Myometrial cell (primary cell): ENCODE measurements at places on chromosomes 12 and 14. TPM values are rescaled to one million over a fixed set of nuclear protein-coding genes. Genes with fewer than 3 reads are reported as not detected.

SAV1 gene
- 21.9 and 33.3 TPM in 2 replicates for total RNA-seq

PIWIL1 gene
- total RNA-seq, result not detected in 2 replicates

RASSF9 gene
- total RNA-seq, result under 0.01 and 0.18 TPM in 2 replicates

PMCH gene
- total RNA-seq, result not detected in 2 replicates

RAB2B gene
- 21.4 and 39.2 TPM in 2 replicates for total RNA-seq

STAC3 gene
- total RNA-seq, result 0.18 TPM in 1 of 2 replicates, not detected in the other

GLT1D1 gene
- not detected in 2 replicates for total RNA-seq

PLEKHD1 gene
- not detected in 2 replicates for total RNA-seq
